ENCODE measurements at places on chromosomes 16 and 17.

DNA sequence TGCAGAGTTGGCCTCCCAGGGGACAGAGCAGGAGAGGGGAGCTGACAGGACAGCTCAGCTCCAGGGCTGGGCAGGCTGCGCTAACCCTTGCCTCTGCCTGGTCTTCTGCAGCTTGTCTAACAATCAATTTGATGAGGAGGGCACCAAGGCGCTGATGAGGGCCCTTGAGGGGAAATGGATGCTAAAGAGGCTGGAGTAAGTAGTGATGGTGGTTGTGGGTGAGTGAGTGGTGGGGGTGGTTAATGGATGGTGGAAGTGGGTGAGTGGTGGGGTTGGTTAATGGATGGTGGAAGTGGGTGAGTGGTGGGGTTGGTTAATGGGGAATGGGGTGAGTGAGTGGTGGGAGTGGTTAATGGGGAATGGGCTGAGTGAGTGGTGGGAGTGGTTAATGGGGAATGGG lies 22.0 kb upstream of the CPNE2 start:
- DNase-seq, result no peak

- DNase-seq, result no peak
These were observed at the start of gene NPTX1 for GRCh38 chr17:80475910-80476876. Gene NPTX1, minus strand, starts transcription at chr17:80476607. Its CDS starts 161 bp downstream, at chr17:80476446.

DNA sequence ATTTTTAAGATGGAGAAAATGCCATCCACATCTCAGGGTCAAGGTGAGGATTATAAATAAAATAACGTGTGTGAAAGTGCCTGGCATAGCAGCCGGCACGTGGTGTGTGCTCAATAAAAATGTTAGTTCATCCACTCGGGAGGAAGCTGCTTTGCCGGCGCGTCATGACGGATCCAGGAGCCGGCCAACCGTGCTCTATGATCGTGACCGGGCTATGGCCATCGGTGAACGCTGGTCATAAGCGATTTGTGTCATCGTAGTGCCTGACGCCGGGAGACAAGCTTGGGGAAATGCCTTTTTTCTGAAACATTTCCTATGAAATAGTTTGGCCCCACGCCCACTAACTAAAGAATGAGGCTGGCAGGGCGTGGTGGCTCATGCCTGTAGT lies 74.0 kb downstream of the CMC2 start:
- no peak for DNase-seq

- no peak for DNase-seq
These were observed 47.8 kb upstream of the FBXO47 start for GRCh38 chr17:39014795-39015545.

GRCh38 chr17:15267996-15268395 lies 2.9 kb upstream of the PMP22 start:
- DNase-seq, result no peak

Data from CD4-positive, alpha-beta T cell treated with Interleukin-21 for 1 hour (primary cell).